ENCODE measurements at places on chromosomes 5 and 9. TPM values are rescaled to one million over a fixed set of nuclear protein-coding genes. Genes with fewer than 3 reads are reported as not detected.
A peak's percentile ranks its signal among the peaks of the same experiment; 100 is the strongest.

GRCh38 chr5:56608217-56608925 is 207.0 kb upstream of the MAP3K1 start:
- no peaks in the 10 kb centered on the region for H3K36me3 ChIP-seq
- H3K27me3 ChIP-seq: no peaks in the 10 kb centered on the region
- no peak overlapping the region for H3K4me3 ChIP-seq
- DNase-seq: no peak
- H3K4me1 ChIP-seq: peaks cover 12% of the 10 kb centered on the region

The SOHLH1 gene
- not detected for total RNA-seq

DNA sequence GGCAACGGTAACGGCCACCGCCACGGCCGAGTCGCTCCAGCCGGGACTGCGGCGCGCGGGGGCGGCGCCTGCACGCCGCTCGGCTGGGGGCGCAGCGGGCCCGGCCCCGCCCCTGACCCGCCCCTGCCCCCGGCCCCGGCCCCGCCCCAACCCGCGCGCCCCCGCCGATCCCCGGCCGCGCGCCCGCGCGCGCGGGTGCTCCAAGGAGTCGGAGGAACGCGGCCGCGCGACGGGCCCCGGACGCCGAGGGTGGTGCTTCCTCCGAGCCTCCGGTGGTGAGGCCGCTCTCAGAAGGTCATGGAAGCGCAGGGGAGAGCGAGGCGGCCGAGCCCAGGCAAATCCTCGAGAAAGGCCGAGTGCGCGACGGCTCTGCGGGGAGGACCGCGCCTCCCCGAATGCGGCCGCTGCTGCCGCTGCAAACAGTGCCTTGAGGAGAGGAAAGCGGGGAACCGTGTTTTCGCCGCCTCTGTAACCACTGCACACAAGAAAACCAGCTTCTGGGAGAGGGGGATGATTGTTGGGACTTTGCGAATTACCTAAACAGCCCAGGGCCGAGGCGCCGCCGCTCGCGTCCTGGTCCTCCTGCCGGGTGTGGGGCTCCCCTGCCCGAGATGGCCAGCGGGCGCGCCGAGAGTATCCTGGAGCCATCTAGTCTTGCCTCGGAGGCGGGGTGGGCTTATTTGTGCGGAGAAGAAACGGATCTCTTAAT is at the start of gene LIFR:
TSS of gene LIFR (minus strand) at position 48 of the 709 bp plus-strand sequence. CDS start 25,999 bp downstream, outside the sequence.
- H3K27me3 ChIP-seq: peaks cover 18% of the 10 kb centered on the region
- peak; percentile 87 for DNase-seq
- no peaks in the 10 kb centered on the region for H3K36me3 ChIP-seq
- H3K4me3 ChIP-seq: peak within 1 kb of the TSS; percentile 95
- H3K27ac ChIP-seq: peak within 1 kb of the TSS; percentile 83
- peaks cover 14% of the 10 kb centered on the region for H3K4me1 ChIP-seq

The HACD4 gene
- total RNA-seq: 2.4 TPM

GRCh38 chr5:32274548-32275395 is 38.0 kb downstream of the MTMR12 start:
- DNase-seq: no peak
- H3K4me1 ChIP-seq: peaks cover 40% of the 10 kb centered on the region

GRCh38 chr9:4852419-4852818 is 59.7 kb downstream of the RCL1 start:
- peaks cover 34% of the 10 kb centered on the region for H3K36me3 ChIP-seq
- peaks cover 17% of the 10 kb centered on the region for H3K4me1 ChIP-seq
- H3K27me3 ChIP-seq: no peaks in the 10 kb centered on the region
- H3K27ac ChIP-seq: no peak overlapping the region
- DNase-seq: no peak

GRCh38 chr5:135156337-135156714 is 122.3 kb upstream of the PITX1 start:
- no peak overlapping the region for H3K27ac ChIP-seq
- no peaks in the 10 kb centered on the region for H3K36me3 ChIP-seq
- H3K4me3 ChIP-seq: no peak overlapping the region
- DNase-seq: no peak

The CNTNAP3 gene
- total RNA-seq: 3.1 TPM

The PCSK1 gene
- 13.6 TPM for total RNA-seq

DNA sequence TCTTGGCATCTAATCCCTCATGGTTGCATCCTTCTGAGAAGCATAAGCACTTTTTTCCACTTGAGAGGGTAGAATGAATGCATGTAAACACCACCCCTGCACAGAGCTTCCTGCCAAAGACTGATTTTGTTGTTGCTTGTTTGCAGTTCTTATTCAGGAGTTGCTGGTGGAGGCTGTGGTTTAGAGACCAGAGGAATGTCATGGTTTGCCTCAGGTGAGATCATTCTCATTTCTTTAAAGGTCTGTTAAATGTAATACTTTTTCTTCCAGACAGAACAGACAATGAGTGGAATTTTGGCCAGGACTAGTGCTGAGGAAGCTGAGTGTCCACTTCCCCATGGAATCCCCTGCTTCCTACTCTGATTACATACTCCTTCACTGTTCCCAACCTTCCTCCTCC is 3.2 kb upstream of the TNC start:
- no peak overlapping the region for H3K27ac ChIP-seq
- H3K4me1 ChIP-seq: peaks cover 18% of the 10 kb centered on the region
- H3K4me3 ChIP-seq: no peak overlapping the region

The RNF183 gene
- total RNA-seq: 0.77 TPM
